ENCODE measurements at places on chromosomes 16 and 17.

GRCh38 chr17:59483860-59484259 lies 81.5 kb upstream of the DHX40 start:
- no peak for DNase-seq

DNA sequence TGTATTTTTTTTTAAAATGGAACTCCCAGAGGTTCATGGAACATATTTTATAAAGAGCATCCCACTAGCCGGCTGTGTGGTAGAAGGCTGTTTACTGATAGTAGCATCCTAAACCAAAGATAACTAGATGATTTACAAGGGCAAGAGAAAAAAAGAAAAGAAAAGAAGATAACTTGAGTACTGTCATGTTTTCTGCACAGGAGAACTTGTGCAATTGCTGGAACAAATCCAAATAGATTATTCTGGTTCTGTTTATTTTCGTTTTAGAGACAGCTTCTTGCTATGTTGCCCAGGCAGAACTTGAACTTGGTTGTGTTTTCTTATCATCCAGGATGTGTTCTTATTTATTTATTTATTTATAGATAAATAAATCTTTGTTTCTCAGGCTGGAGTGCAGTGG lies 20.9 kb upstream of the PPM1D start:
- DNase-seq, result no peak

GRCh38 chr16:50167556-50167955 lies 14.4 kb downstream of the TENT4B start:
- DNase-seq, result no peak

GRCh38 chr17:72076678-72077030 lies 44.2 kb upstream of the SOX9 start:
- no peak for DNase-seq

DNA sequence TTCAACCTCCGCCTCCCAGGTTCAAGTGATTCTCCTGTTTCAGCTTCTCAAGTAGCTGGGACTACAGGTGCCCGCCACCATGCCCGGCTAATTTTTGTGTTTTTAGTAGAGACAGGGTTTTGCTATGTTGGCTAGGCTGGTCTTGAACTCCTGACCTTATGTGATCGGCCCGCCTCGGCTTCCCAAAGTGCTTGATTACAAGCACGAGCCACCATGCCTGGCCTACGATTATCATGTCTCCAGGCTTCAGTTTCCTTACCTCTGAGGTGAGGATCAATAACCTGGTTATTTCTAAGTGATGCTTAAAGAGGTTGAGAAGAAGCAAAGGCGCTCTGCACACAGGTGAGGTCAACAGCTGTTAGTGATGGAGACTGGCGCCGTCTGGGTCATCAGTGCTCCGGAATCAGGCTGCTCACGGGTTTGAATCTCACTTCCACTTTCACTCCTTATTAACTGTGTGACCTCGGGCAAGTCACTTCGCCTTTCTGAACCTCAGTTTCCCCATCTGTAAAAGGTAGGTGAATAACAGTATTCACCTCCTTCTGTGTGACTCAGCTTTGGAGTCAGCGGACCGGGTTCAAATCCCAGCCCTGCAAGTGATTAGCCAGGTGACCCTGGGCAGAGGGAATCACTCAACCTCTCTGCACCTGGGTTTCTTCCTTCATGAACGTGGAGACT lies 745 bp upstream of the ABCC1 start:
- DNase-seq, result no peak

- DNase-seq, result no peak
These were observed 142.1 kb downstream of the SLC39A11 start for GRCh38 chr17:72950242-72950931.

DNA sequence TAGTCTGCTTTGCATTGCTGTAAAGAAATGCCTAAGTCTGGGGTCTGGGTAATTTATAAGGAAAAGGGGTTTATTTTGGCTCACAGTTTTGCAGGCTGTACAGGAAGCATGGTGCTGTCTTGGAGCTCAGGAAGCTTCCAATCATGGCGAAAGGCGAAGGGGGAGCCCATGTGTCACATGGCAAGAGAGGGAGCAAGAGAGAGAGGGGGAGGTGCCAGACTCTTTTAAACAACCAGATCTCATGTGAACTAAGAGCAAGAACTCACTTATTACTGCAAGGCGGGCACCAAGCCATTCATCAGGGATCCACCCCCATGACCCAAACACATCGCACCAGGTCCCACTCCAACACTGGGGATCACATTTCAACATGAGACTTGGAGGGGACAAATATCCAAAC lies 148.2 kb upstream of the HS3ST2 start:
- no peak for DNase-seq

- DNase-seq, result no peak
These were observed 39.5 kb upstream of the CIBAR2 start for GRCh38 chr16:85151603-85152413.

GRCh38 chr16:87809150-87809902 lies 43.5 kb upstream of the KLHDC4 start:
- no peak for DNase-seq

GRCh38 chr16:28040039-28040438 lies 23.5 kb downstream of the GSG1L start:
- no peak for DNase-seq

GRCh38 chr17:43085474-43085873 lies 39.7 kb downstream of the BRCA1 start:
- DNase-seq, result no peak

GRCh38 chr17:62112229-62112628 lies 47.2 kb upstream of the MED13 start:
- DNase-seq, result no peak

GRCh38 chr17:41972571-41973407 lies 6.2 kb downstream of the CNP start:
- DNase-seq, result no peak

- no peak for DNase-seq
These were observed 31.0 kb downstream of the PSMD12 start for GRCh38 chr17:67335245-67335835.

GRCh38 chr16:84239141-84239769 lies 557 bp downstream of the KCNG4 start:
- DNase-seq, result no peak

DNA sequence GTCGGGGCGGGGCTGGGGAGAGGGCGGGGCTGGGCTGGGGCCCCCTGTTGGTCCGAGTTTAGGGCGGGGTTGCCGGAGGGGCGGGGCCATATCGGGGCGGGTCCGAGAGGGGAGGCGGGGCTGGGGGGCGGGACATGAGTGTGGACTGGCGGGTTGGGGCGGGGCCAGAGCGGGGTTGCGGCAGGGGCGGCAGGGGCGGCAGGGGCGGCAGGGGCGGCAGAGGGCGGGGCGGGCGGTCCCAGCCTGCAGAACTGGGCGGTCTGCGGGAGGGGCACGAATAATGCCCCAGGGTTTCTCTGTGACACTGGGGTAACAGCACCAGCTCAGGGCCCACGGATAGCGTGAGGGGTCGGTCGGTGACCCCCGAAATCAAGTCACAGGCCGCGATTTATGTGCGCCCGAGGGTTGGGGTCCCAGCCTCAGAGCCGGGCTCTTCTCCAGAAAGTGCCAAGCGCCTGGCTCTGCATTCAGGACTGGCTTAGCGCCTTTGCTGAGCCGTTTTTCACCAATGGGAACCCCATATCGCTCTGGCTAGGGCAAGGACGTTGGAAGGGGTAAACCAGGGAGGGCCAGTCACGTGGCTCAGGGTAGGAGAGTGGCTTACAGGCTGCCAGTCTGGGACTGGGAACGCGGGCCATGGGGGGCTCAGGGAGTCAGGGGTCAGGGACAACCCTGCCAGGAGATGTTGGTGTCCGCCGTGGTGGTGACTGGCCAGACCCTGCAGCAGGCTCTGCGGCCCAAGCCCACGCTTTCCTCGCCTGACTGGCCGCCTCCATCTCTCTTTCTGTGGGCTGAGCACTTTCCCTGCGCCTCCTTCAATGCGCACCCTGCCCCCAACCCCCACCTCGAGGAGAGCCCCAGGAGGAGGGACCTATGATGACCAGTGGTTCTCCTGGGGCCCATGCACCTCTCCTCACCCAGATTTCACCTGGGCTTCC lies 1.2 kb upstream of the METTL26 start:
- DNase-seq, result peak; percentile 77

- DNase-seq, result peak; percentile 19
These were observed 18.4 kb upstream of the MRPS23 start for GRCh38 chr17:57868007-57868909.

DNA sequence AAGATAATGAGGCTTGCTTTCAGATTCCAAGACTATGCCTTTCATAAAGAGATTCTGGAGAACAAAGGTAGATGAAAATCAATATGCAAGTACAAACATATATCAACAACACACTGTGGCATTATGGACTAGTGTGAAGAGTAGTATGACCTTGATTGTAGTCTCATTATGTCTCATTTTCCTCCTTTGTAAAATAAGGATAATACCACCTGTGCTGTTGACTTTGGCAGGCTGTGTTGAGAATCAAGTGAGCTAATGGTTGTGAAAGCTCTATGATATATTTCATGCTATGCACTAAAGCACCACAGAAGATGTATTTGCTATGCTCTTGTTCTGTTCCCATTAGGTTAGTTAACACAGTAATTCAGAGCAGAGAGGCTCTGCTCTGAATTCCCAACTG lies 78.5 kb upstream of the NACA2 start:
- DNase-seq, result no peak

DNA sequence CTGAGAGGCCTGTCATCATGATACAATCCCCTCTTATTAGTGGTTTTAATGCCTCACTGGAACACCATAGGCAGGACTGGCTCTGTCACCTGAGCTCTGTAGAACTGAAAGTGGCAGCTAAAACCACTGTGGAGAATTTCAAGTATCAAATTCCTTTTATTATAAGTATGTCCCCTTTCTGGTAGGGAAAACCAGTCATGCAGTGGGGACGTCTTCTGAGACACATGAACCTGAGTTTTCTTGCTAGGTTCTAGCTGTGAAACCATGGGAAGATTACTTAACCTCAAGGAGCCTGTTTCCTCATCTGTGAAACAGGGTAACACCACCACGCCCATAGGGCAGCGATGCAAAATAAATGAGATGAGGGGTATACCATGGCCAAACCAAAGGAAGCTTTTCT lies 4.7 kb downstream of the VAC14 start:
- no peak for DNase-seq

DNA sequence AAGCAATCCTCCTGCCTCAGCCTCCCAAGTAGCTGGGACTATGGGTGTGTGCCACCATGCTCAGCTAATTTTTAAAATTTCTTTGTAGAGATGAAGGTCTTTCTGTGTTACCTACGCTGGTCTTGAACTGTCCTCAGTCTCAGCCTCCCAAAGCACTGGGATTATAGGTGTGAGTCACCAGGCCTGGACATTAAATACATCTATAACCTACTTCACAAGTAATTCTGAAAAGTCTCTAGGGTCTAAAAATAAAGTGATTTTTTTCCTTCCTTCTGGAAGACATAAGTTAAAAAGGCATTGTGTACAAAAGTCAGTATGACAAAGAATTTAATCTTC lies 118.3 kb downstream of the PARN start:
- DNase-seq, result no peak

DNA sequence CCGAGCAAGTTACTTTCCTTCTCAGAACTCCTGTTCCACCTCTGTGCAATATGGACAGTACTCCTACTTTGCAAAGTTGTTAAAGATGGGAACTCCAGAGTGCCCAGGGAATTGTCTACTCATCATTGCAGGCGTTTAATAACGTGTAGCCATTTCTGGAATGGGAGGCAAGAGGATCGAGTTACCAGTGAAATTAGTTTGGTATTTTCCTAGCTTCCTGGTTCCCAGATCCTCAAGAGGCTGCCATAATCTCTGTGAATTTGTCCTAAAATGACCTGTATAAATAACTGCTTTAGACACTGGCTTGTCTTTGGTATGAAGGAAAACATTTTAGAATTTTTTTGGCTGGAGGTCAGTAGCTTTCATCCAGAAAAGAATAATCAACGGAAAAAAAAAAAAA lies 27.7 kb downstream of the WWOX start:
- no peak for DNase-seq

- no peak for DNase-seq
These were observed 10.6 kb downstream of the MSI2 start for GRCh38 chr17:57266902-57267311.

DNA sequence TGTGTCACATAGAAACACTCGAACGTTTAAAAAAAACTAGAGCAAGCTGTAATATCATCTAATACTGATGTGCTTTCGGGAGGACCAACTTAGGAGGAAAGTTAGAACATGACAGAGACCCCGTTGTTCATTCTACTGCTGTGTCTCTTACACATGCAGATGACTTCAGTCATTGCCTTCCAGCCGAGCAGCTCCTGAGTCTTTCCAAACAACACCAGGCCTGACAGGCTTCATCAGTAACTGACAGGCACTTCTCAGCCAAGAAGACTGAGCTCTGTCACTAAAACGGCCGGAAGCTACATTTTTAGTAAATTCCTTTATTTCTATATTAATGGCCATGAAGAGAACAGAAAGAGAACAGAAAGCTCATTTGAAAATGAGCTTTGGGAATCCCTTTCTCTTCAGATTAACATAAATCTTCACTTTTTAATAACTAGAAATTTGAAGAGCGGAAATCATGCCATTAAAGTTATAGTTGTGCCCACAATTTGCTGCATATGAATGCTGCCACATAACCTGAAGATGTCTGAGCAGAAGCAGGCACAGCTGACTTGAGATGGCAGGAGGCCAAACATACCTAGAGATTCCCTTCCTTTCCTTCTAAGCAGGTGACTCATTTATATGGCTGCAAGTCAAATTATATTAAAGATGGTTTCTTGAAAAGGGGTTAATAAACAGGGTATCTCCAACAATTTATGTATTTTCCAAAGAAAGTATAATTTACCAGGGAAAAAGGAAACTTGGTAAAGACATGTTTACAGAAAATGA lies 148.9 kb downstream of the ITFG1 start:
- no peak for DNase-seq

DNA sequence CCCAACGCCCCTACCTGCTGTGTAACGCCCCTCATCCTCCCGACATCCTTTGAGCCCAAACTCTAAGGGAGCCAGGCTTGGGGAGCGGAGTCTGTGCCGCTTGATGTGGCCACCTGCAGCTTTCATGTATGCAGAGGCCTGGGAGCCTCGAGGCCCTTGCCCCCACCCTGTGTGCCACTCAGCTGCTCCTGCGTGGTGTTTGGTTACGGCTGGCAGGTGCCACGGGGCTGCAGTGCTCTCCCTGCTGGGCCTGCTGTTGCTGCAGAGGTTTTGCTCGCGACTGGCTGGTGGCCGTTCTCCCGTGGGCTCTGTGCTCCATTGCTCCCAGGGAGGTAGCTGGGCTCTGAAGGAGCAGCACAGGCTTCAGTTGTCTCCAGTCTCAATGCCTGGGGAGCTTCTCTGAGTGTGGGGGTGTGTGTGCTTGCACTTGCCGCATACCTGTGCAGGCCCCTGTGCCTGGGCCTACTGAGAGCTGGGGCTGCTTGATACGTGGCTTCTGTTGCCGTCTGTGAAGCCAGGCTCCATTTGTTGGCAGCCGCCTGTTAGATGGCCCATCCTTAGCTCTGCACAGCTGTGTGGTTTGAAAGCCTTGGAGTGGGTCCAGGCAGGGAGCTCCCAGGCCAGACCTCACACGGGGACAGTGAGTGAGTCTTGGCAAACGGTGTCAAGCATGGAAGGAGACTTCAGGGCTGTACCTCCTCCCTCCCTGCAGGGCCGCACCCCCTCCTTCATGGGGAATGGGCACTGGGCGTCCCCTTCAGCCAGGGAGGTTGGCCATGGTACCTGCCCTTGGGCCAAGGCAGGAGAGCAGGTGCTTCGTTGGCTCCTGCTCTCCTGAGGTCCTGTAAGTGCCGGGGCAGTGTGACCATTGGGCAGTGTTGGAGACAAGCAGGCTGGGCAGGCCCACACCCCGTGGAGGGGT lies 47.2 kb downstream of the PDPK1 start:
- no peak for DNase-seq

- no peak for DNase-seq
These were observed 51.2 kb downstream of the LITAF start for GRCh38 chr16:11535494-11535893.

All from activated gamma-delta T cell treated with anti-CD3 and anti-CD28 coated beads, Interleukin-2, amount 50 U/mL, for 16 hours (primary cell).